ENCODE measurements at places on chromosomes 16 and 17. TPM values are rescaled to one million over a fixed set of nuclear protein-coding genes. Genes with fewer than 3 reads are reported as not detected.
A peak's percentile ranks its signal among the peaks of the same experiment; 100 is the strongest.

DNA sequence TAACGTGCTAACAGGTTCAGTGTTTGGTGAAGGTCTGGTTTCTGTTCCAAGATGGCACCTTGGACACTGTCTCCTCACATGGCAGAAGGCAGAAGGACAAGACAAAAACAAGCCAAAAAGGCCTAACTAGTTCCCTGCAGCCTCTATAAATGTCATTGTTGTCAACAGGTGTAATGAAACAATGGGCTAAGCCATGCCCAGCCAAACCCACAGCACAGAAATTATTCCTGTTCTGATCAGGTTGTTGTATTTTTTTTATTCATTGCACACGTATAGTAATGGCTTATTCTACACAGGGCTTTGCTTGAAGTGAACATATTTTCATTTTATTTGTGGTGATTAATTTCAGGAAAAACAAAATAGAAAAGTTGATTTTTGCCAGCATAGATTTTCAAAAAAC lies 16.1 kb upstream of the NUP93 start:
- no peak for DNase-seq

DNA sequence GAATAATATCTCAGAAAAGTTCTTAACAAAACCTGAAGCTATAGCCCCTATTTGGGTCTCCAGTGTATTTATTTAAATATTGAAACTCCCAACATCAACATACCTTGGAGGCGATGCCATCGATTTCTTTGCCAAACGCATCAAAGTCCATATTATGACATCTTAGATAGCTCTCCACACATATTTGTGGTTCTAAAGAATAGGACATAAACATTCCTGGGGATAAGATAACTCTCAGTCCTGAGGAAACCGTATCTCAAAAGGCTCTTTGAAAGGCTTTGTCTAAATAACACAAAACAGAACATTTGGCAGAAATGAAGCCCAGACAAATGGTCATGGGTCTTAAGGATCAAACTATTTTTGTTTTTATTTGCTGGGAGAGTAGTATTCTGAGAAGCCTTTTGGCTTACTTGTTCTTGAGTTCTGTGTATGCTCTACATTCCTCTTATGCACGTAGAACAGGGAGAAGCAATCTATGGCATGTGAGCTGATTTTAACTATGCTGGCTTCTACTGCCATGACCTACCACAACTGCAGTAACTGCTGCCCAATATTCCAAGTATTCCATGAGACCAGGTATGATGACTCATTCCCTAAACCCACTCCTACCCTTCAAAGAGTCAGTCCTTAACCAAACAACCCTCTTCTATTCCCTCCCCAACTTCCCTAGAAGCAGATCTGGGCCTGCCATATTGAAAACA lies 279.0 kb upstream of the ZFHX3 start:
- DNase-seq: no peak

DNA sequence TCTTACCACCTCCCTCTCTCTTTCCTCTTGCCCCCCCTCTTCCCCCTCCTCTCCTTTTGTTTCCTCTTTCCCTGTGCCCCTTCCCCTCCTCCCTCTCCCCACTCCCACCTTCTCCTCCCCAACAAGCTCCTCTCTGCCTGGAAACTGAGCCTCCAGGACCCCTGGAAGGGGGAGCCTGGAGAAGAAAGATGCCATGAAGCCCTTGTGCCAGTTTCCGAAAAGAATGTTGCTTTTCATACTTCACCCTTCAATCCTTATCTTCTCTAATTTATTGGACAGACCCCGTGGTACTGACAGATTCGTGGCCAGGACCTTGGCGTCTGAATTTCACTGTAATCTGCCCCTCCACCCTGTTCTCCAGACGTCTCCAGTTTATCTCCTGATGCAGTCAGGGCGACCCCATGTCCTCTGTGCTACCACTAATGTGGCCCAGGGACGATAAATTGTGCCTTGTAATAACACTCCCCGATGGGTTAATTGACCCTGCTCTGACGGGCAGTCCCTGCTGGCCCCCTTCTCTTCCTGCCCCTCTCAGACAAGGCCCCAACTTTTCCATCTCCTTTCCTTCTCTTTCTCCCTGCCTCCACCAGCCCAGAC lies 138.4 kb upstream of the GSE1 start:
- no peak for DNase-seq

GRCh38 chr16:77077256-77077922 lies 113.6 kb upstream of the MON1B start:
- no peak for DNase-seq

DNA sequence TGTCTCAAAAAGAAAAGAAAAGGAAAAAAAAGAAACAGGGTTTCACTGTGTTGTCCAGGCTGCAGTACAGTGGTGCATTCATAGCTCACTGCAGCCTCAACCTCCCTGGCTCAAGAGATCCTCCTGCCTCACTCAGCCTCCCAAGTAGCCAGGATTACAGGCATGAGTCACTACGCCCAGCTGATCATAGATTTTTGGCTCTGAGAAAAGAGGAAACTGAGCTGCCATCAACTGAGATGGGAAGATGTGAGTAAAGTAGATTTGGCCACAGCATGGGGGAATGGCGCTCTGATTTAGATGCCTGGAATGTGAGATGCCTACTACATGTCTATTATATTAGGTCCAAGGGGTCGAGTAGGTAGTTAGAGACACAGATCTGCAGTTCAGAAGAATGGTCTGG lies 5.9 kb upstream of the NAGS start:
- DNase-seq: peak; percentile 71

GRCh38 chr16:9112166-9112843 lies 20.9 kb downstream of the HAPSTR1 start:
- DNase-seq: peak; percentile 34

DGKE gene
- 4.8 TPM for total RNA-seq

HSD3B7 gene
- total RNA-seq: 69.7 TPM
